ENCODE measurements at places on chromosomes 13 and 19.

GRCh38 chr19:35124098-35125060 lies 8.8 kb downstream of the FXYD3 start:
- peak; percentile 79 for DNase-seq

- DNase-seq, result no peak
These were observed 11.9 kb downstream of the UNC13A start for GRCh38 chr19:17676295-17676694.

GRCh38 chr13:40595693-40596092 lies 70.7 kb downstream of the FOXO1 start:
- DNase-seq, result no peak

GRCh38 chr19:17104679-17105078 lies 29.1 kb downstream of the MYO9B start:
- no peak for DNase-seq

GRCh38 chr19:40609561-40610395 lies 8.6 kb downstream of the LTBP4 start:
- peak; percentile 80 for DNase-seq
